ENCODE measurements at places on chromosomes 16 and 17.

DNA sequence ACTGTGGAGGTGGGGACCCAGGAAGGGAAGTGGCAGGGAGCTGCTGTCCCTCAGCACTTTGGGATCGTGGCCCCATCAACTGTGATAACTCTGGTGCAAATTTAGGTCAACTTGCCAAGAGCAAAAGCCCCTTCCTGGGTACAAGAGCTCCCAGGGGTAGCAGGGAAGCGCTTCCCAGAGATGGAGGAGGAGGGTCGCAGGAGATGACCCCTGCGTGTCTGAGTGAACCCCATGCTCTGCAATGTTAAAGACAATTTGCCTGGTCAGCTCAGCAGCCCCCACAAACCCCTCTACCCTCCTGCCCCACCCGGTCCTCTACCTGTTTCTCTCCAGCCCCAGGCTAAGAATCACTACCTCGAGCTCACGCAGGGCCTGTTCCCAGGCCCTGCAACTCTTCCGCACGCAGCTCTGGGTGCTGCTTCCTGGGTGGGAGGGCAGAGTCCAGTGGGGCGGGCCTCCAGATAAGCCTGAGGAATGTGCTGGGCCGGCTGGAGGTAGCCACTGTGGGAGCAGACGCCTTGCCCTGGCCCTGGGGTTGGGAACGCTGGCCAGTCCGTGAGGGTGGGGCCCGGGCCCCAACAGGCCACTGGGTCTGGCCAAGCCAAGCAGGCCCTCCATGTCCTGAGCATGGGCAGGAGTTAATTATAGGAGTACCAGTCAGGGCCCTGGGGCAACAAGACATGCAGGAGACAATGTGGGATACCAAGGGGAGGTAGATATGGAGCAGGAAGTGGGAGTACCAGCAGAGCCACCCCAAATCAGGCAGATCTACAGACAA is 6.1 kb downstream of the DOK4 start:
- DNase-seq: no peak
- H3K36me3 ChIP-seq: no peaks in the 10 kb centered on the region
- H3K27me3 ChIP-seq: peaks cover 31% of the 10 kb centered on the region
- H3K27ac ChIP-seq: no peak overlapping the region
- peaks cover 52% of the 10 kb centered on the region for H3K4me1 ChIP-seq

GRCh38 chr17:70654706-70655105 is 485.4 kb downstream of the KCNJ2 start:
- H3K4me1 ChIP-seq: peaks cover 5% of the 10 kb centered on the region
- H3K4me3 ChIP-seq: no peak overlapping the region

GRCh38 chr16:30533748-30534367 is 800 bp downstream of the ZNF747 start:
- DNase-seq: no peak
- peak overlapping the region; percentile 100 for H3K27ac ChIP-seq
- peaks cover 35% of the 10 kb centered on the region for H3K36me3 ChIP-seq

DNA sequence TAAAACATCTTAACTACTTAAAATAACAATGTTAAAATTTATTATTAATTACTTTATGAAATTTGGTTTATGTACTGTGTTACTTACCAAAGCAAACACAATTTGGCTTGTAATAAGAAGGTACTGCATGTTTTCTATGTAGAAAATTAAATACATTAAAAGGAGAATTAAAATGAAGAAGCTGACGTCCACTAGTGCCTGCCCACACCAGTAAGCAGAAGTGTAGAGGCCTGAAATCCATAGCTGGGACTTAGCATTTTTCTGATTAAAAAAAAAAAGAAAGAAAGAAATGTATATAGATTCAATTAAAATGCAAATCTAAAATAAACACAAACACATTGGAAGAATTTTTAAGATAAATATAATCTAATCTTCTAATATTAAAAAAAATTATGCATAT is 35.8 kb upstream of the ABCA9 start:
- H3K27me3 ChIP-seq: no peaks in the 10 kb centered on the region
- no peaks in the 10 kb centered on the region for H3K36me3 ChIP-seq
- no peak overlapping the region for H3K4me3 ChIP-seq
- no peak for DNase-seq
- no peak overlapping the region for H3K27ac ChIP-seq

GRCh38 chr17:1449412-1449967 is 6.5 kb downstream of the CRK start:
- H3K4me3 ChIP-seq: no peak overlapping the region
- H3K36me3 ChIP-seq: peaks cover 23% of the 10 kb centered on the region
- peak overlapping the region; percentile 14 for H3K27ac ChIP-seq
- H3K4me1 ChIP-seq: peaks cover 19% of the 10 kb centered on the region
- DNase-seq: no peak

GRCh38 chr17:54172096-54172984 is 349.6 kb downstream of the KIF2B start:
- no peaks in the 10 kb centered on the region for H3K27me3 ChIP-seq
- DNase-seq: no peak
- H3K27ac ChIP-seq: no peak overlapping the region
- H3K36me3 ChIP-seq: no peaks in the 10 kb centered on the region
- H3K4me3 ChIP-seq: no peak overlapping the region

GRCh38 chr17:5225668-5226457 is 8.8 kb downstream of the SCIMP start:
- H3K4me1 ChIP-seq: peaks cover 91% of the 10 kb centered on the region
- H3K4me3 ChIP-seq: peak overlapping the region; percentile 72
- DNase-seq: no peak
- peak overlapping the region; percentile 96 for H3K27ac ChIP-seq

DNA sequence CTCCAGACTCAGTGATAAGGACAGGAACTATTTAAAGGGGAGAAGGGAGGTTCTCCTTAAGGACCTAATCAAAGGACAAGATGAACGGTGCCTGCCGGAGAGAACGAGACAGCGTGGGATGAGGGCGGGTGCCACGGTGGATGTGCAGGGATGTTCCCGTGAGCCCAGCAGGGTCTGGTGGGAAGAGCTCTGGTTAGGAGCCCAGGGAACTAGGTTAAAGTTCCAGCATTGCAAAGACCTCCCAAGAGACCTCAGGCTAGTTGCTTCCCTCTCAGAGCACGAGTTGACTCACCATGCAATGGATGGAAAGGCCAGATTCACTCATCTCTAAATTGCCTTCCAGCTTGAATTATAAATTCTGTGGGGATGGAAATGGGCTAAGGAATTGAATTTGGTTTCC is 14.7 kb downstream of the CCR7 start:
- H3K36me3 ChIP-seq: peaks cover 50% of the 10 kb centered on the region
- peak overlapping the region; percentile 100 for H3K27ac ChIP-seq
- DNase-seq: no peak
- peak overlapping the region; percentile 37 for H3K4me3 ChIP-seq
- no peaks in the 10 kb centered on the region for H3K27me3 ChIP-seq

DNA sequence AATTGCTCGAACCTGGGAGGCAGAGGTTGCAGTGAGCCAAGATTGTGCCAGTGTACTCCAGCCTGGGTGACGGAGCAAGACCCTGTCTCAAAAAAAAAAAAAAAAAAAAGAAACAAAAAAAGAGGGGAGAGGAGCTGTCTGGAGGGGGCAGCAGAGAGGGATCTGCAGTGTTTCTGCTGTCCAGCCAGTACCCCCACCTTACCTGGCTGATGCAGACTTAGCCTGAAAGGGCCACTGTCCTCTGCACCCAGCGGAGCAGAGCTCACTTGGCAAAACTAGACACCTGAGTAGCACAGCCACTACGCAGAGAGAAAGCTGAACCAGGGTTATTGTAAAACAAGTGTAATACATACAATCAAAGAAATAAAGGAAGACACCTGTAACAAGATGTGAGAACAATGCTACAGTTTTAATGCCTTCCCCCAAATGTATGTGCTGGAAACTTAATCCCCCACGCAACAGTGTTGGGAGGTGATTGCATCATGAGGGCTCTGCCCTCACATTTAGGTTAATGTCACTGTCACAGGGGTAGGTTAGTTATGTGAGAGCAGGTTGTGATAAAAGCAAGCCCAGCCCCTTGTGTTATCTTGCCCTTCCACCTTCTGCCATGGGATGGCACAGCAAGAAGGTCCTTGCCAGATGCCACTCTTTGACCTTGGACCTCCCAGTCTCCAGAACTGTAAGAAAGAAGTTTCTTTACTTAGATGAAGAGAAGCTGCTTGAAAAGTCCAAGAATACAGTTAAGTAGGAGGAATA is 211.2 kb downstream of the RPTOR start:
- peaks cover 52% of the 10 kb centered on the region for H3K36me3 ChIP-seq
- H3K27me3 ChIP-seq: no peaks in the 10 kb centered on the region
- DNase-seq: no peak
- H3K27ac ChIP-seq: peak overlapping the region; percentile 69
- no peak overlapping the region for H3K4me3 ChIP-seq

DNA sequence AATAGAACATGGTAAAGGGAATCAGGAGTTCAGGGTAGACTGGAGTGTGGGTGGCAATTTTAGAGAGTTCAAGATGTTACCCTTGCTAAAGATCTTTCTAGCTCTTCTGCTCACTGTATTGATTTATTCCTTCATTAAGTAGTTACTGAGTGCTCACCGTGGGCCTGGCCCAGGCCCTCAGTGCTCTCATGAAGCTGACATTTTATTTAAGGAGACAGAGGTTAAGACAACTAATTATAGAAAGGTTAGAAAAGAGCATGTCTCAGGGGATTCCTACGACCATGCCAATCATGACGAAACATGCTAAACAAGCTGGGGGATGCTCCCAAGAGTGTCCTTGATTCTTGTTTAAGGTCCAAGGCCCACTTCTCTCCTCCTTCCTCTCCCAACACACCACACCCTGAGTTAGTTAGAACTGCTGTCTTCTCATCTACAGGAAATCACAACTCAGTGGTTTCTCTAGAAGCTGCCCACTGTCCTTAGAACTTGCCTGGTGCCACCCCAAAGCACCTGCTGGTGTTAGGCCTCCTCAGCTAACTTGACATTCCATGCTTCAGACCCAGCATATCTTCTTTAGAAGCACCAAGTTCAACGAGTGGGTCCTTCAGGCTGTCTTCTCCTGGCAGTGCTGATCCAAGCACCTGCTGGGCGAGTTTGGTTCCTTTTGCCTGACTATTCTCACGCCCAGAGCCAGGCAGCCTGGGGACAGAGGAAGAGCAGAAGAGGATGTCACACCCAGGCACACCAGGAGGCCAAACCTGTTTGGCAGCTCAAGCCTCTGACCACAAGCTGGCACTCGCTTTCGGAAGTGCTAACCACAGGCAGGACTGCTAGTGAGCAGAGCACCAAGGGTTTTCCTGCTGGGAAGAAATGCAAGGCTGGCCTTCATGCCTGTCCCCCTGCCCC is 79.0 kb downstream of the GAS7 start:
- peak overlapping the region; percentile 99 for H3K27ac ChIP-seq
- H3K27me3 ChIP-seq: no peaks in the 10 kb centered on the region
- peak overlapping the region; percentile 77 for H3K4me3 ChIP-seq

DNA sequence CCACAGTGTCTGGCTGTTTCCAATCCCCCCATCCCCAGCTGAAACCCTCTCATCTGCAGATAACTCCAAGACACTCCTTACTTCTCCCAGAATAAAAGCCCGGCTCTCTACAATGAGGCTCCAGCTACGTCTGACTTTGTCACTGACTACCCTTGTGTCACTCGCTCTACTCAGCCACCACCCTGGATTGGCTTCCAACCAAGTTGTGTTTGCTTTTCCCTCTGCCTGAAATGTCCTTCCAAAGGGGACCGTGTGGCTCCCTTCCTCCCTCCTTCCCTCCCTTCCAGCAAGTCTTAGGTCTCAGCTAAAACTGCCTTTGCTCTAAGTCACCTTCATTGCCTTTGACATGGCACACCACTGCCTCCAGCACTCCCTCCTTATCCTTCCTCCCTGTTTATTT is 42.8 kb downstream of the CDH1 start:
- H3K4me1 ChIP-seq: peaks cover 5% of the 10 kb centered on the region
- H3K36me3 ChIP-seq: no peaks in the 10 kb centered on the region
- peaks cover 4% of the 10 kb centered on the region for H3K27me3 ChIP-seq
- no peak for DNase-seq
- H3K27ac ChIP-seq: no peak overlapping the region

DNA sequence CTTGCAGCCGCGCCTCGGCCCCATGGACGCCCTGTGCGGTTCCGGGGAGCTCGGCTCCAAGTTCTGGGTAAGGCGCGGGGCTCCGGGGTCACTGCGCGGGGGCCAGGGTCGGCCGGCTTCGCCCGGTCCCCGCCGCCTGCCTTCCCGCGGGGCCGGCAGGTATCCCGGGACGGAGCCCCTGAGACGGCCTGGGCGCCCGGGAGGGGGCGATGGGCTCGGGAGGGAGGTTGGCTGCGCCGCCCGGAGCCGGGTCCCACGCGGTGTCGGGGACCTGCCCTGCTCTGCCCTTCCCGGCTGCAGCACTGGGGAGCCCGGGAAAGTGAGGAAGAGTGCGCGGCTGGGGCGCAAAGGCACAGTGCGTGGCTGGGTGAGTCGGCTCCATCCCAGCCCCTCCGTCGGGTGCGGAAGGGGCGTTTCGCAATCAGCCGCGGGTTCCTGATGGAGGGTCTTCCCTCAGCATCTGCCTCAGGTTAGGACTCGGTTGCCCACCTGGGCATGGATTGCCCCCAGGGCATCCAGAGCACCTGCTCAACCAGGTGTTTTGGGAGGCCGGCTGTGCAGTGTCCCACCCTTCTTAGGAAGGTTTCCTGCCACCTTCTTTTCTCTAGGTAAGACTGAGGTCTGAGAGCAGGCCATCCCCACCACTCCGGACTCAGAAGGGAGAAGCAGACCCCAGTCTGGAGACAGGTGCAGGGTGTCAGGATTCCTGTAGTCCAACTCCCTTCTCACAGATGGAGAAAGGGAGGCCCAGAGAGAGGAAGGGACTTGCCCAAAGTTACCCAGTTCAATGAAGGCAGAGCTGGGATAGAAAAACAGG is 442 bp downstream of the ABCC3 start:
- H3K4me1 ChIP-seq: no peaks in the 10 kb centered on the region
- no peak overlapping the region for H3K4me3 ChIP-seq
- no peaks in the 10 kb centered on the region for H3K36me3 ChIP-seq
- H3K27ac ChIP-seq: no peak overlapping the region
- peaks cover 70% of the 10 kb centered on the region for H3K27me3 ChIP-seq

- DNase-seq: no peak
- H3K27me3 ChIP-seq: peaks cover 8% of the 10 kb centered on the region
- no peak overlapping the region for H3K27ac ChIP-seq
- H3K4me3 ChIP-seq: no peak overlapping the region
- H3K4me1 ChIP-seq: peaks cover 15% of the 10 kb centered on the region
These were observed 31.6 kb downstream of the ITGAM start for GRCh38 chr16:31291376-31291775.

- H3K36me3 ChIP-seq: peaks cover 29% of the 10 kb centered on the region
- no peak overlapping the region for H3K27ac ChIP-seq
- no peaks in the 10 kb centered on the region for H3K27me3 ChIP-seq
- H3K4me3 ChIP-seq: no peak overlapping the region
These were observed 15.3 kb downstream of the VPS53 start for GRCh38 chr17:699345-699744.

All from stimulated activated naive B cell treated with anti-CD40 and anti-IgM and Interleukin-4, amounts not matched to agents 10 μg/mL and 1 μg/mL and 100 μg/mL, for 72 hours (primary cell).